ENCODE measurements at places on chromosomes 2 and 18.

GRCh38 chr2:898319-898718 is 52.3 kb upstream of the SNTG2 start:
- no peak for DNase-seq

GRCh38 chr2:159959136-159959535 is 103.3 kb downstream of the PLA2R1 start:
- no peak for DNase-seq

DNA sequence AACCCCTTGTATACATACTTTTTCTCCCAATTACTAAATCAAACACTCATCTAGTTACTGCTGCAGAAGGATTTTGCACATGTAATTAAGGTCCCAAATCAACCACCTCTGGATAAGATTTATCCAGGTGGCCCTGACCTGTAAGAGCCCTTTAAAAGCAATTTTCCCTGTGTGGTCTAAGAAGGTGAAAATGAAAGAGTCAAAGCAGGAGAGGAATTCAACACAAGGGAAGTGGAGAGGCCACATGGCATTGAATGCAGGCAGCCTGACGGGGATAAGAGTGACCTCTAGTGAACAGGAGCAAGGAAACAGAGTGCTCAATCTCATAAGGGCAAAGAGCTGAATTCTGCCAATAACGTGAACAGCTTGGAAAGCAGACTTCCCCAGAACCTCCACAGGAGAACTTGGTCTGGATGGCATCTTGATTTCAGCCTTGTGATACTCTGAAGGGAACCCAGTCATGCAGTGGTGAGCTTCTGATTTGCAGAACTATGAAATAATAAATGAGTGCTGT is 27.2 kb downstream of the PPP3R1 start:
- DNase-seq = no peak

DNA sequence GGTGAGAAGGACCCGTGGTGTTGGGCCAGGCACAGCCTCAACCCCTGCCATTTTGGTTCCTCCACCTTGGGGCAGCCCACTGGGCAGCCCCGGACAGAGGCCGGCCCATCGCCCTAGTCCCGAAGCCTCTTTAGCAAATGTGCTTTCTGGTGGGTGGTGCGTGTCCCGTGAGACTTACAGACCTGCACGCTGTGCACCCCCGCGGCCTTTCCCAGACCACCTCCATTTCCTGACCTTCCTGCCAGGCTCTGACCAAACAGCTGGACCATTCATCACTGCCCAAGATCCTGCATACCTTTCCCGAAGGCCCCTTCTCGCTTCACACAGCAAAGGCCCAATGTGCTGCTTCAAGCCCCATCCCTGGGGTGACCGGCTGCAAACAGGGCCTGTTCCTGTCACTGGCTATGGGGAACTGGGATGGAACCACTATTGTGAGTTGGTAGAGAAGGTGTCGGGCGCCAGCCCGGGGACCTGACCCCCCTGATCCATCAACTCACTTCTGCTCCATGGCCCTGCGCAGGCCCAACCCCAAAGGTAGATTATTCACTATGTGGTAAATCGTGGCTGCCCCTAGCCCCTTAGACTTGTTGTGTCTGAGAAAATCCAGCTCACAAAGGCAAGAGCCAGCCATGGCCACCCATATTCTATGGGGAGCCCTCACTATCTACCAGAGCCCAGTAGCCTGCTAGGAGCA is 341.0 kb downstream of the EIPR1 start:
- no peak for DNase-seq

GRCh38 chr2:30862054-30862651 is 54.9 kb upstream of the CAPN13 start:
- no peak for DNase-seq

GRCh38 chr2:84649487-84650142 is 133.3 kb downstream of the DNAH6 start:
- DNase-seq = no peak

DNA sequence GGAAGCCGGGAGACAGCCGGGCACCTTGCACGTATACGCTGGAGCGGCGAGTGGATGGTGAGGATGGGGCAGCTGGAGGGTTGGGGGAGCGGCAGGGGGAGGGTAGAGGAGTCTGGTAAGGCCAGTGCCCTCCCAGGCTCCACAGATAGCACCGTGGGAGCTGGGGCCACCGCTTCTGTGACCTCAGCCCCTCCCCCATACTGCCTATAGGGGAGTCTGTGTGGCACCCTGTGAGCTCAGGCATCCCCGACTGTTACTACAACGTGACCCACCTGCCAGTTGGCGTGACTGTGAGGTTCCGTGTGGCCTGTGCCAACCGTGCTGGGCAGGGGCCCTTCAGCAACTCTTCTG is 9.9 kb upstream of the GMPPA start:
- no peak for DNase-seq

DNA sequence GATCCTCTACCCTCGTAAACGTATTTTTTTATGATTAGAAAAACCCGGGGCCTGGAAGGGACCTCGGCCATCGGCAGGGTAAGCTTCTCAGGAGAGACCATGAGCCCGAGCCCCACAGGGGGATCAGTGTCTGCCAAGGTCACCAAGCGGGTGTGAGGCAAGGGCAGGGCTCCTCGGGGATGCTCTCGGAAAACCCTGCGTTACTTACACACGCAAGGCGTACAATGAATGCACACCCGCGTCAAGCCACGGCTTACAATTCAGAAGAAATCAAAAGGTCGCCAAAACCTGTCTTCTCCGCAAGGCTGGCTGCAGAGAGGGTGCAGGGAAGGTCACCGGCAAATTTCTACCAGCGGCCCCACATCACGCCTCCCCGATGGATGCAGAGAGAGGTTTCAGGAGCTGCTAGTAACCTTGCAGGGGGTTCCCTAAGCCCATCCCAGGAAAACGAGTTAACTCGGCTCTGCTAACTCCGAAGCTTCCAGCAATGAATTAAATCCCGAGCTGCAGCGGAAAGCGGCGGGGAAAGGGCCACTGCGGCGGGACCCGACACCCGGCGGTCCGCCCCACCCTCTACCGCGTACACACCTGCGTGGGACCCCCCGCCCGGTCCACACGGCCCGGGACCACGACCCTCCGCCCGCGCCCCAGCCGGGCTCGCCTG is 638 bp downstream of the ST3GAL5 start:
- no peak for DNase-seq

- DNase-seq = no peak
Measured at GRCh38 chr2:211957799-211958198, 580.8 kb downstream of the ERBB4 start.

GRCh38 chr2:18940184-18940583 is 350.8 kb upstream of the NT5C1B start:
- DNase-seq = no peak

- no peak for DNase-seq
Measured at GRCh38 chr2:224208443-224208842, 169.4 kb upstream of the SERPINE2 start.

GRCh38 chr2:78281164-78281563 is 744.3 kb upstream of the REG3G start:
- DNase-seq = no peak

- no peak for DNase-seq
Measured at GRCh38 chr2:167945660-167946368, 301.6 kb downstream of the STK39 start.

- no peak for DNase-seq
Measured at GRCh38 chr2:46445556-46445955, 33.8 kb upstream of the TMEM247 start.

DNA sequence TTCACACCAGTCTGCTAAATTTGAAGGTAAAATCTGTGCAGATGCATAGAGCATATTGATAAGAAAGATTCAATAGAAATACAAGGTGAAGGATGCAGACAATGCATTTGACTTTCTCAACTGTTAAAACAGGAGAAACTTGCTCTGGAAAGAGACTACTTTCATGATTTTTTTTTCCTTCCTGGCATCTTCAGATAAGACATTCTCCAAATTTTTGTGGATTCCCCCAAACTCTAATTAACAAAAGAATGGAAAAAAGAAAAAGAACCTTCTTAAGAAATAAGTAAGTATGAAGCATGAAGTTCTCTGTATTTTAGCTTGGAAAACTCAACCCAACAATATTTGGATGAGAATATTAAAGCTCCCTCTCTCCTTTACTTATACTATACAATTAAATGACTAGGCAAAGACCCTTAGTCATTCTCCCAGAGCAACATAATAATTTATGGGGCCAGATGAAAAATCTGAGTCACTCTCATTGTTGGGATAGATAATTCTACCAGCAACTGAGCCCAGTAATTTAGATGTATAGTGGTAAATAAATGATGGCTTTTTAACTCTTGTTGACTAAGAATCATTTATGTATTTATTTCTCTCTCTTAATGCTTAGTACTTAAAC is 298.7 kb upstream of the COL3A1 start:
- no peak for DNase-seq

DNA sequence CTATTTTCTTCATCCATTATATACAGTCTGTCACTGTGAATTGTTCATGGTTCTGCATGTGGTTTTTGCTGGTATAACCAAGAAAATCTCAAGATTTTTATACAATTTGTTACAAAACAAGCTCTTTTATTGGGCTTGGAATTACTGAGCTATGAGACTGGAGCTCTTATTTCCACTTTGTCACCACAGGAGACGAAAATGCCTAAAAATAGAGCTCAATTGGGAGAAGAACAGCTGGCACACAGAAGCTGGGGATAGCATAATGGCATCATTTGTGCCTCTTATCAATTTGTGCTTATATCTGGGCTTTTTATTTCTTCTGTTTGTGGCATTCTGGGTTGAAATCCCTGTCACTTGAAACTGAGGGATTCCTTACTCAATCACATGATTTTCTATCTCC is 219.1 kb downstream of the CALCRL start:
- no peak for DNase-seq

DNA sequence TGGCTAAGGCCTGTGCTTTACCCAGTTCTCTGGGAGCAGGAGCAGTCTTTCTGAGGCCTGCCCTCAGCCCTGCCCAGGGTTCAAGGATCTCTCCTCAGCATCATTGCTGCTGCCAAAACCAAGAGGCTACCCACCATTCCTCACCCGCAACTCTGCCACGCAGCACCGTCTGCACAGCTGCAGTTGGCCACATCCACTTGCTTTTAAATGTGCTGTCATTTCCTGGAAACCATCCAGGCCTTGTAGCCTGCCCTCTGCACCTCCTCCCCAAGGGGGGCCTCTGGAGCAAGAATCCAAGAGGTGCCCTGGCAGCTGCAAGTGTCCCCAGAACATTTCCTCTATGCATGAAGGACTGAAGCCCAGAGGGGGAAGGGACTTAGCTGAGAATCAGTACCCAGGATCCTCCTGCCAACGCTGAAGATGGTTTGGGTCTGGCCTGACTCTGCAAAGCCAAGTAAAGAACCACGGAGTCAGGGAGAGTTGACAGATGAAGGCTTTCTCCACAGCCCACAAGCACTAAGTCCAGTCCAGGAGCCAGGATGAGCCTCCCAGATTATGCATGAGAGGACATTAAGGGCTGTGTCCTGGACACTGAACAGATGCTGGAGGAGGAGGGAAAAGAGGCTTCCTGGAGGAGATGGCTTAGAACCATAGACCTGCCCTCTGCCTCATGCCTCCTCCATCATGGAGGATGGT is 14.9 kb downstream of the EMX1 start:
- DNase-seq = no peak

Measured in cortex of kidney (tissue), 1 donor.